Effector CD4-positive, alpha-beta T cell (primary cell): ENCODE measurements at places on chromosomes 7 and 10.

GRCh38 chr7:150367677-150368095, 936 bp upstream of the REPIN1 start:
- DNase-seq: no peak

GRCh38 chr10:96686514-96686913, 33.8 kb downstream of the PIK3AP1 start:
- no peak for DNase-seq

DNA sequence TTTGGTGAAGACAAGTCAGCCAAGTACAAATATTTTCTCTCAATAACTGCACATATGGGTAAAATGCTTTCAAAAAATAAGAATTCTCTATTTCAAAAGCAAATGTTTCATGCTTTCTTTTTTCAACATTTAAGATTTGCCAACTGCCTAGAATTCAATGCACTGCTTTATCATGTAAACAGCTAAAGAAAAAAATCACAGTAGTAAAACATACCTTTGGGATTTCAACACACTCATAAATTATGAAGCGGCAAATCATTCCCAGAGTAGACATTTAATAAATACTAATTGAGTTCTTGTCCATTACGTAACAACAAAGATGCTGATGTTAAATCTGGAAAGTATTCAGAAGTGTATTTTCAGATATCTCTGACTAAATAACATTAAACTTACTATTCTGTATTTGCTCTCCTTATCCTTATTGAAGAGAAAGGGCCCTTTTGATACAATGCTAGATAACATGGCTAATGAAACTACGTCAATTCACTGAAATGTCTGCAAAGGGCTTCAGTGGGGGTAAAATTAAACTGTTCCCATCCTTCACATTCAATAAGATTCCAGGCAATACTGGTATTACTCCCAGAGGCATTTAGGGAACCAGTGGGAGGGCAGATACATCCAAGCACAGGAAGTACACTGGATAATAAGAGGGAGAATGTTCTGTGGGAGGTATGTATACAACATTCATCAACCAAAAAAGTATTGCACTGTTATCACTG, 13.9 kb downstream of the NAPEPLD start:
- no peak for DNase-seq

DNA sequence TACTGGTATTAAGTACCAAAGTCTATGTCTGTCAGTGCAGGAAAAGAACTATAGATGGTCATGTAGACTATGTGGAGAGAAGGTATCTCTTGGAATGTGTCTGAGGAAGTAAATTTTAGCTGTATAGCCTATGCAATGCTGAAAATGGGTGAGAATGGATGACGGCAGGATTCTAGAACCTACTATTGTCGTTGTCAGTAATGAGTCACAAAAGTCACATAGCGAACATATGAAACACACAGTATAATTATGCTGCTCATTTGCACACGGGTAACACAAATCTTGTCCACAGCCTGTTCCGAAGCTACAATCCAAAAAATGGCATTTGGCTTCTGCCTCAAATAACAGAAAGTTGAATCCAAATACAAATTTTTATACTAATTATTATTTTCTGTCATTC, 33.6 kb upstream of the KMT2E start:
- DNase-seq: no peak

DNA sequence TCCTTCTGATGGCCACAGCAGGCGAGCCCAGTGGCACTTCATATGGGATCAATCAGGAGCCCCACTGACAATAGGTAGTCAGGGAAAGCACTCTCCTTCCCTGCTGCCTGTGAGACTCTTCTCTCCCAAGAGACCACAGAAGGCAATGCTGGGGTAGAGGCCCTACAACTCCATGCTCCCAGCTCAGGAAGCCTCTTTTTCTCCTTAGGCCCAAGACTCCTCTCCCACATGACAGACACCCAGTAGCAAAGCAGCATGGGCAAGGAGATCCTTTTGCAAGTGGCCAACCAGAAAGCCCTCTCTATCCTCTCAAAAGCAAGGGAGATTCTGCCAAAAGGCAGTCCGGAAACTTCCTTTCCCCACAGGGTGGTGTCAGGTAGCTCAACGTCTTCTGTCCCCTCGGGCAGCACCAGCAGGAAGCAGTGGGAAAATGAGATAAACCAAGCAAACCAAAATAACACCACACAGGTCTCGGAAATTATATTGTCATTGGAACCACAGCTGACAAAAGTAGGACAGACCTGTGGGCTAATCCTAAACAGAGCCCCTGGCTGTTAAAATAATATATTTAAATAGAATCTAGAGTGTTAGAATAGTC, 172.7 kb upstream of the GDF10 start:
- DNase-seq: no peak

DNA sequence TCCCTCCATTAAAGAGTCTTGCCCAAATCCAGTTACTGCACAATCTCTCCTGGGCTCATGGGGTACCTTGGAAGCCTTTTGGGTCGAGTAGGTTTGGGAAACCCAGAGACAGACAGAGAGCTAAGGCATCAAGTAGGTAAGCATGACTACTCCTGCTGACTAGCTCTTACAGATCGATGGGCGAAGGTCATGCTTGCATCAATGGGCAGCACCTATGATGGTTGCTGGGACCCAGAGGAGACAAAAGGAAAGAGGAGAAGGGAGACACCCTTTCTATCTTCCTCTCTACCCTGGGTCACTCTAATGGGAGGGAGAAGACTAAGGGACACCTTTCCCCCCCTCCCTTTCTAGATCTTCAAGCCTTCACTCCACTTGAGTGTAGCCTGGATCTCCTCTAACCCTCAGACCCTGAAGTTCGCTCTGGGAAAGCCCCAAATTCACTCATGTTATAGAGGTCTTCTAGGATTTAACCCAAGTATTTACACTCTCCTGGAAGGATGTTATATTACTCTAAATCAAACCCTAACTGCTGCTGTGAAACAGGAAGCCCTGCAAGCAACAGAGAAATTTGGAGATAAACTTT, 31.6 kb upstream of the ZNF746 start:
- no peak for DNase-seq

DNA sequence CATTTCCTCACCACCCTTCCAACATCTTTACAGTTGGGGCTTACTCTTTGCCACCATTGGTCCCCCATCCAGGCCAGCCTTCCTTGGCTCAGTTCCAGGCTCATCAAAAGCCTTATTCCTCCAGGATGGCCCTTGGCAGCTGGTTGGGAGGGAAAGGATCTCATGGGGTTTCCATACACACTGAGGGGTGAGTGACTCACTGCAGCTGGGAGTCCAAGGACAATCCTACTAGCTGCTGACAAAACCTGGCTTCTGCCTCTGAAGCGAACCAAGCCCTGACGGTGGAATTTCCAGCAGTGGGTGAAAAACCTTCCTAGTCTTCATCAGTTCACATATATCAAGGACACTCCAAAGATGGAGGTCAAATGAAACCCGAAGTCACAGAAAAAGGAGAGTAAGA, 22.9 kb downstream of the CRHR2 start:
- DNase-seq: no peak

DNA sequence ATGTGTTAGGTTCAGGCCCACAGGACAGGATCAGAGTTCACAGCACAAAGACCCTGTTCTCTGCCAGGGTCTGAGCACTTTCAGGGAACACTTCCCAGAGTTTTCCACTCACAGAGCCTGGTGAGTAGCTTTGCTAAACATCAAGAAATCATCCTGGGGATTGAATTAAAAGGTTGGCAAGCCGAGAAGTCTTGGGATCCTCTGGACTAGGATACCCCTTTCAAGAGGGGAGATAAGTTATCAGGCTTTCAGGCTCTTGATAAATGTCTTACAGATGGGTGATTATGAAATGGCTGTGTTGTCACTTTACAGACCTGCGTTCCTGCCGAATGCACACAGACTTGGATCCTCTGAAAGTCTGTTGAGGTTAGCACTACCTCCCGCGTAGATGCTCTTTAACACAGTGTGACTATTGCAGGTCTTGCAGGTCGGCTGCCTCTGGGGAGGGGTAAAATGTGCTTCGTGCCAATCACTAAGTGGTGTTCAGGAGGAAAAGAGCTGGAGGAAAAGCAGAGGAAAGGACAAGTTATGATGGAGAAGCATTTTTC, 473.5 kb upstream of the AKR1E2 start:
- no peak for DNase-seq

GRCh38 chr7:94511718-94512117, 2.1 kb downstream of the CASD1 start:
- DNase-seq: no peak

DNA sequence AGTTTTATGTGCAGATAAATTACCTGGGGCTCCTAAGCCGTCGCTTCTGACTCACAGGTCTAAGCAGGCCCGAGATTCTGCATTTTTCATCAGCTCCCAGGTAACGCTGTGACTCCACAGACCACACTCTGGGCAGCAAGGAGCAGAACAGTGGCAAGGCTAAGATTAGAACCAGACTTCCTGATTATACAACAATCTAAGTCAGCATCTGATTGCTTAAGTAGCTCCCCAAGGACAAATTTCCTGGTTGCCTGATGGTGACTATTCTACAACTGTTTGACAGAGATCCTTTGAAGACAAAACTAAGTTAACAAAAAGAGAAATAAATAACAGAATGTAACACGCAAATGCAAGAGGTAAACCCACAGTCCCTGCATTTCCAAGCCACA, 69.0 kb downstream of the CREB3L2 start:
- no peak for DNase-seq

- DNase-seq: no peak
Measured at GRCh38 chr10:101932183-101932582, 88.6 kb upstream of the KCNIP2 start.

GRCh38 chr7:35571611-35572240, 123.2 kb downstream of the HERPUD2 start:
- DNase-seq: no peak

GRCh38 chr10:110547139-110547761, 20.2 kb upstream of the SMC3 start:
- DNase-seq: no peak
